ENCODE measurements at places on chromosomes 4 and X.

DNA sequence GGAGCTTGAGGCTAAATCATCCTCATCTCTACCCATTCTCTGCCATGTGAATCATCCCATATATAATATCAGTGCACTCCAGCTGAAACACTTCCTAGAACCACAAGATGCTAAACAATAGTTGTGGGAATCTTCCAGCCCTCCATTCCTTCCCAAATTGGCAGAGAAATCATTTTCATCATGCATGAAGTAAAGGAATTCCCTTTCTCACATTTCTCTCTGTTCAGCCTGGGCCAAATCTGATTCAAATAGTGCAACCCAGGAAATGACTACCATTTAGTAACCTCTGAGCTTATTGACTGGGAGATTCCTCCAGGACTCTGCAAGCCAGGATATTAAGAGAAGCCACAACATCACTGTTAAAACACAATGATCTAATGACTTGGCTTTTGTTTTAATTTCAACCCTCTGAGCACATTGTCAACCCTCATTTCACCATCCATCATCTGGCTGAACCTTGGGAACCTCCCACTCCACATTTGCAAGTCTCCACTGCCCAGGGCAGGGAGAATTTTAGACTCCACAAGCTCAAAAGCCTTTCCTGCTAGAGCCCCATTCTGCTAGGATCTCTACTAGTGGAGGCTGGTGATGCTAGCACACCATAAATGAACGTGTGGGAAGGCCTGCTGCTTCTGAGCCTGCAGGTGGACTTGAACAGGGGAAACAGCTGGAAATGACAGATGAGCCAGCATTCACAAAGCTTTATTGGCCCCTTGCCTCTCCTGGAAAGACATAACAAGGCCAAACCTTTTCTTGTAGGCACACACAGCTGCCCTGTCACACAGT is 133.9 kb downstream of the TET2 start:
- DNase-seq, result no peak

DNA sequence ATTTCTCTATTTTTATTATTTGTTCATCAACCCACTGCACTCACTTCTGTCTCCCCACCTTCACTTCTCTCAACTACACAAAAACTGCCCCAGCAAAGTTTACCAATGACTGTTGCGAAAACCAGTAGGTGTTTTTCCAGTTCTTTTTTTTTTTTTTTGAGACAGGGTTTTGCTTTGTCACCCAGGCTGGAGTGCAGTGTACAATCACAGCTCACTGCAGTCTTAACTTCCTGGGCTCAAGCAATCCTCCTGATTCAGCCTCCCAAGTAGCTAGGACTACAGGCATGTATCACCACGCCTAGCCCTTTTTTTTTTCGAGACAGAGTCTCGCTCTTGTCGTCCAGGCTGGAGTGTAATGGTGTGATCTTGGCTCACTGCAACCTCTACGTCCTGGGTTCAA is 24.1 kb upstream of the HPRT1 start:
- DNase-seq, result no peak

DNA sequence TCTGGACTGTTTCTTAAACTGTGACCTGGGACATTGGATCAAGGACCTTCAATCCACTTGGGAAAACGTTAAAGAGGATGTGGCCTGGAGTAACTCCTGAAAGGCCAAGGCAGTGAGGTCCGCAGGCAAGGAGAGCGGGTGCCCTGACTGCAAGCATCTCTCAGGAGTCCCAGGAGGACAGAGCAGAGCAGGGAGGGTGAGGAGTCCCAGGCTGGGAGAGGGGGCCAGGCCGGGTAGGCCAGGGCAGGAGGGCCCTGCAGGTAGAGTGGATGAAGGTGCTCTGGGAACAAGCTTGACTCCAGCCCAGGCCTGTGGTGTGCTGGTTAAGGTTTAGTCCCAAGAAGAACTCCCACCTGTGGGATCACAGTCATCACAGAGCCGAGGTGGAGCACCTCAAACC is 13.8 kb downstream of the PNMA6E start:
- DNase-seq, result no peak

GRCh38 chr4:156280686-156281085 is 327.0 kb upstream of the CTSO start:
- DNase-seq, result no peak

- DNase-seq, result no peak
Measured at GRCh38 chr4:88219099-88219498, 60.7 kb upstream of the ABCG2 start.

- DNase-seq, result no peak
Measured at GRCh38 chr4:24000470-24000831, 110.6 kb upstream of the PPARGC1A start.

GRCh38 chr4:89296896-89297295 is 10.7 kb downstream of the GPRIN3 start:
- DNase-seq, result no peak

- no peak for DNase-seq
Measured at GRCh38 chrX:148271263-148271662, 229.2 kb upstream of the AFF2 start.

GRCh38 chrX:10633722-10634121 is 13.3 kb upstream of the MID1 start:
- no peak for DNase-seq

DNA sequence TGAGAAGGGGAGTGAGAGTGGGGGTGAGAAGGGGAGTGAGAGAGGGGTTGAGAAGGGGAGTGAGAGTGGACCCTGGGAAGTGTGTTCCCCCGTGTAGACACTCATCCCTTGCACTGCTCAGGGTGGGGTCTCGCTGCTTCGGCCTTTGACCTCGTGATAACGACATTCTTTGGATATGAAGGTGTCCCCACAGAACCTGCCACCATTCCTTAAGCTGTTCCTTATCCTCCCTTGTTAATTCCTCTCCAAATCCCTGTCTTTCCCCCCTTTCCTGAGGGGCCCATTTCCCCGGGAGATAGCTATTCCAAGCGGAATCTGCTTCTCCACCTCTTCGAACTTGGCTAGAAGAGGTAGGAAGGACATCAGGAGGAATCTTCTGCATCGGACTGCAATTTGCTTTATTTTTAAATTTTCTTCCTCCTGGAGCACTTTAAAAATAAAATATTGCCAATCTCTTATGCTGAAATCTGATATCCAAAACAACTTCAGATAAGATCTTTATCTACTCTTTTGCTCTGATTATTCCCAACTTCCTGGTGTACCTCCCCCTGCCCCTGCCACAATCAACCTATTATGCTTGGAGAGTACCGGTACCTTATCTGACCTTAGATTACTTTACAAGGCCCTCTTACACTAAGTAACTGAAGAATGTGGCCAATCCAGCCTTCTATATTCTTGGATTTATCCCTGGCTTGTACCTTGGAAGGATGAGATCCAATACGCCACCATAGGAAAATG is 15.6 kb downstream of the TRIML1 start:
- no peak for DNase-seq

DNA sequence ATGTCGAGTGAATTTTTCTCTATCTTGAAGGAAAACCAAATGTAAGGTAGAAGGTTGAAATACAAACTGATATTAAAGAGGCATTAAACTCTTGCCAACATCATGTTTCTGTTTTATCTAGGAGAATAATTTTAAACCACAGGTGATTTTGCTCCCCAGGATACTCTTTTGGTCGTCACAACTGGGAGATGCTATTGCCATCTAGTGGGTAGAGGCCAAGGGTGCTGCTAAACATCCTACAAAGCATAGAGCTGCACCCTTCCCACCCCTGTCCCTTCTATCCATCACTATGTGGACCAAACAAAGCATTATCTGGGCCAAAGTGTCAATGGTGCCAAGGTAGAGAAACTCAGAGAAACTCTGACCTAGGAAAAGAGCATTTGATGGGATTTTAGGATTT is 154.6 kb upstream of the MAGEB2 start:
- DNase-seq, result no peak

- DNase-seq, result no peak
Measured at GRCh38 chr4:159042868-159043267, 60.0 kb upstream of the RAPGEF2 start.

DNA sequence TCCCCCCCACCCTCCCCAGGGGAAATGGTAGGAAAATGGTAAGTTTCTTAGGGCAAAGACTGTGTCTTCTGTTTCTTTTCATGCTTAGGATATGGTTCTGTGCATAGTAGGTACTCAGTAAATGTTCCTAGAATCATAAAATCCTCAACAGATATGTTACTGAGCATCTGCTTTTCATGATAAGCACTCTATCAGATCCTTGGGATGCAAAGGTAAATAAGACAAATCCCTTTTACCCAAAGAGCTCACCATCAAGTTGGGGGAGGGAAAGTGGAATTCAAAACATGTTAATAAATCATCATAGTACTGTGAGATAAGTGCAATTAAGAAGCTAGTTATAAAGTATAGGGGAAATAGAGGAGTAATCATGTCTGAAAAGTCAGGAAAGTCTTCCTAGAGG is 67.9 kb upstream of the OGT start:
- no peak for DNase-seq

DNA sequence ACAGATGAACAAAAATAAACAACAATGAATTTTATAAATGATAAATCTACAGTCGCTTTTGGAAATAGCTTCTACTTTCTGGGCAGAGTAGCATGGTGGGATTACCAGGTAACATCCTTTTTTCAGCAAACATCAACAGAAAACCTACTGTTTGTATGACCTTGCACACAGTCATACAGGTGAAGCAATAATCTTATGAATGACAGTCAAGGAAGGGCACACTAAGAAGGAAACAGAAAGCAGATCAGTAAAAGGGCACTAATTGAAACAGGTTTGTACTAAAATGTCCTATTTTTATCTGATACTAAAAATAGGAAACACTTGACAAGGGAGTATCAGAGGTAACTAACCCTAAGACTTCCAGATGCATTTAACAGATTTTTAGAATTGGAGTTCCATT is 108.9 kb downstream of the DLG3 start:
- DNase-seq, result no peak

- no peak for DNase-seq
Measured at GRCh38 chr4:108884596-108884995, 121.7 kb upstream of the ETNPPL start.

DNA sequence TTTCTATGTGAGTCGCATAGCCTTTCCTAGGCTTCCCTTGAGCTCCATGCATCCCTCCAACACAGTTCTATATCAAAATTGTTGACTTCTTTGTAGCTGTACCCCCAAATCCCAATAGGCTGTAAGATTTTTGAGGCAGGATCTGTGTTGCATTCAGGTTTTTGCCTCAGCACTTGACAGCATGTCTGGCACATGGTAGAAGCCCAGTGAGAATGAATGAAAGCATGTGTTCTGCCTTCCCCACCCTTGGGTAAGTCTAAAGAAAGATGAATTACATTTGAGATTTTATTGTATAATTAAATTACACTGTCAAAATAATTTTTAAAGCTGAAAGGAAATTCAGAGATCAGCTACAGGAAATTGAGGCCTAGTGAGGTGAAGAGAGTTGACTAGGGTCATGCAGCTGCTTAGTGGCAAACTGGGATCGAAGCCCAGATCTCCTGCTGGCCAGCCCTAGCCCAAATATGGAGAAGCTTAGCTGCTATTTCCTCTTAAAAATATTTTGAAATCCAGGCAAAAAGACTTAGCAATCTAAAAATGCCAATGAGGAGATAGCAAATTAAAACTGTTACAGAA is 122.5 kb downstream of the SPATA18 start:
- DNase-seq, result no peak

DNA sequence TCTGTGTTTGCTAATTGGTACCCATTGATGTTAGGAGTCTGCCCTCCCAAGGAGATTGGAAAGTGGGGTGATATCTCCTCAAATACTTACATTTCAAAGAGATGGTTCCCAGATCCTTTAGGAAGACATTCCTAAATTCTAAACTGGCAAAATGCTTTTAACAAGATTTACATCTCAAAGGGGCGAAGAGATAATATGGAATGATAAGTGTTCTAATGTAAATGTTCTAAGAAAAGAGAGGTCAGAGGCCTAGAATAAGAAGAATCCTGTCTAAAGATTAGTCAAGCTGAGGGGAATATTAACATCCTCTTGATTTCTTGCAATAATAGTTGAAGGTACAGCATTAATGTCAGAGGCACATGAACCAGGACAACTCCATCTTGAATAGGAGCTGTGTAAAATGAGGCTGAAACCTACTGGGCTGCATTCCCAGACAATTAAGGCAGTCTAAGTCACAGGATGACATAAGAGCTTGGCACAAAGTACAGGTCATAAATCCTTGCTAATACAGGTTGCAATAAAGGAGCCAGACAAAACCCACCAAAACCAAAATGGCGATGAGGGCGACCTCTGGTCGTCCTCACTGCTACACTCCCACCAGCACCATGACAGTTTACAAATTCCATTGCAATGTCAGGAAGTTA is 2248.1 kb downstream of the ARAP2 start:
- DNase-seq, result no peak

- no peak for DNase-seq
Measured at GRCh38 chr4:158775091-158775651, 6.3 kb downstream of the FNIP2 start.

GRCh38 chr4:128275346-128275745 is 12.3 kb downstream of the PGRMC2 start:
- no peak for DNase-seq

GRCh38 chr4:173578956-173579355 is 48.9 kb upstream of the HAND2 start:
- DNase-seq, result no peak

DNA sequence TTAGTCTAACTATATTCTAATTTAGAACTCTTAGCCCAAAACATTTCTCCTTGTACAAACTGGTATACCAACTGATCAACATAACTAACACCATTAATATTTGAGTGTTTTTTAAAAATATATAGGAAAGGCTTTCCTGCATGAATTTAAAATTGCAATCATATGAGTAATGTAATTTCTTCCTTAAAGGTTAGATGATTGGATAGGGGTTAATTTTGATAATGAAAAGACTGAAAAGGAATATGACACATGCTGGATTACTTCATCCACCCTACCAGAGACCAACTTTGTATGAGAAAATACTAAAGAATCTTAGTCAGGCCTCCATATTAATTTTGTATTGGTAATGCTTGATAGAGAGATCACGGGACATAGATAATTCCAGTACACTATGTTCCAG is 25.1 kb upstream of the PLS3 start:
- DNase-seq, result no peak

DNA sequence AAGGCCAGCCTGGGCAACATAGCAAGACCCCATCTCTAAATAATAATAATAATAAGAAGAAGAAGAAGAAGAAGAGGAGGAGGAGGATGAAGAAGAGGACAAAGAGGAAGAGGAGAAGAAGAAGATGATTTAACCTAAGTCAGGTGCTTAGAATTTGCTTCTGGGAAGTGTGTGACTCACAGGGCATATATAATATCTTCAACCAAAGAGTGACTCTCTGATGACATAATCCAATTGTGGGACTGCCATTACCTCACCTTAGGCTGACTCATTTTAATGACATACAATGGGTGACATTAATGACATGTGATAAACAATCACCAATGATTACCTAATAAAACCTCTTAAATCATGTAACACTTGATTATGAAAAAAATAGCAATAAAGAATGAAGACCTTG is 32.7 kb upstream of the MBTPS2 start:
- no peak for DNase-seq

DNA sequence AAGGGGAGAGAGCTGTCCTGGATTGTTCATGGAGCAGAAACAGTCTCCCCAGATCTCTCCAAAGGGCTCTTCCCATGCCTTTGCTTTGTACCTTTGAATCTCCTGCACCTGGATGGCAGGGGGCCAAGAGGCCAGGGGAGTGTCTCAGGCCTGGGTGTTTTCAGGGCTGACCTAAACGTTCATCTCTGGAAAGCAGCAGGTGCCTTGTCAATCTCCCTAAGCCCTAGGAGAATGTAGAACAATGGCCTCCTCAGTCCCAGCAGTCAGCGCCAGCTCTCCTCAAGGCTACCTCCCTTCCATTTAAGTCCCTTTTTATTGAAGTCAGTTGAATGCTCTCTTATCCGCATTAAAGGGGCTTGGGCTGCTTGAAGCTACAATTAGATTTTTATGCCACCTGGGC is 31.2 kb upstream of the NSUN7 start:
- DNase-seq, result no peak

- DNase-seq, result no peak
Measured at GRCh38 chr4:76996445-76996844, 46.9 kb downstream of the SEPTIN11 start.
